ENCODE measurements at places on chromosomes 1 and 21.

DNA sequence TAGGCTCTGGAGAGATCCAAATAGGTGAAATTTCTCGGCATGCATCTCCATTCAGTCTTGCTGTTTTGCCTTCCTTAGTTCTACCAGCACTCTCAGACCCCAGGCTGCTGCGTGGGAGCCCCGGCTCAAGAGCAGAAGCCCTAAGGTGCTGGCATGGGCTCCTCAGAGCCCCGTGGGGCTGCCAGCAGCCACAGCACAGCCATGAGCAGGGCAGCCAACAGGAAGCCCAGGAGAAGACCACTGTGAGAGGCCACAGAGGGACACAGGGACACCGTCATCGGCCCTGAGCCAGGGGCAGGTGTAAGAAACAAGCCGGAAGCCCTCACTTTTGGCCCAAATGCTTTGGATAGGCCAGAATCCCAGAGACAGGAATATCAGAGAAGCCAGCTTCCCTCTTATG, 66.6 kb downstream of the HIVEP3 start:
- no peak for DNase-seq

DNA sequence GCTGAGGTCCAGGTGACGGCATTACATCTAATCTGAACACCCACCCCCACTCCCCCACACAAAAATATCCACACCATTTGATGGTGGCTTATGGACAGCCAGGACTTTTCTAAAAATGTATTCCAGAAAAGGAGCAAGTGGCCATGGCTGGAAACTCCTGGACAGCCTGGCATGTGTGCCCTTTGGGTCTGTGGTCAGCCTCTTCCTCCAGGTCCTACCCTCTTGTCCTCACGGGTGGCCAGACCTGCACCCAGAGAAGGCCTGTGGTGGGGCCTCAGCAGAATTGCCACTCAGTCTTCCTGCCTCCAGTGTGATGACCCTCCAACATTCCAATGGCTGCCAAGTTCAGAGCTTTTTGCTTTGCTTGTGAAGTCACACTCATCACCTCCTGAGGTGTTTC, 600.6 kb downstream of the AJAP1 start:
- no peak for DNase-seq

GRCh38 chr1:53065391-53065790, 3.4 kb downstream of the PODN start:
- DNase-seq, result no peak

GRCh38 chr1:99228153-99228552, 36.1 kb upstream of the PLPPR4 start:
- DNase-seq, result no peak

- DNase-seq, result no peak
Measured at GRCh38 chr1:7960867-7961215, 670 bp upstream of the PARK7 start.

- DNase-seq, result no peak
Measured at GRCh38 chr1:211632808-211633523, 42.5 kb downstream of the NEK2 start.

DNA sequence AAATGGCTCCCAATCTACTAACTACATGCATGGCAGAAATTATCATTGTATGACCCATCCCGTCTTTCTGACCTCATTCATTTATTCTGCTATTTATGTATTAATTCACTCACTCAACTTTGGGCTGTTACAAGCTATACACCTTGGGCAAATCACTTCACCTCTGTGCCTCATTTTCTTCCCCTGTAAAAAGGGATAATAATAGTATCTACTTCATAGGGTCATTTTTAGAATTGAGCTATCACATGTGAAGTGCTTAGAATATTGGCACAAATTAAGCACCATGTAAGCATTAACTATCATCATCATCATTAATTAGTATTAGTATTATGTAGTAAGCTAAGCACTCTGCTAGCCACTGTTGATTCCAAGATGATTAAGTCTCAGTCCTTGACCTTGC, 52.1 kb downstream of the NMNAT2 start:
- no peak for DNase-seq

GRCh38 chr1:8297245-8297644, 20.7 kb upstream of the SLC45A1 start:
- no peak for DNase-seq

- no peak for DNase-seq
Measured at GRCh38 chr1:89974696-89975470, 20.0 kb upstream of the ZNF326 start.

DNA sequence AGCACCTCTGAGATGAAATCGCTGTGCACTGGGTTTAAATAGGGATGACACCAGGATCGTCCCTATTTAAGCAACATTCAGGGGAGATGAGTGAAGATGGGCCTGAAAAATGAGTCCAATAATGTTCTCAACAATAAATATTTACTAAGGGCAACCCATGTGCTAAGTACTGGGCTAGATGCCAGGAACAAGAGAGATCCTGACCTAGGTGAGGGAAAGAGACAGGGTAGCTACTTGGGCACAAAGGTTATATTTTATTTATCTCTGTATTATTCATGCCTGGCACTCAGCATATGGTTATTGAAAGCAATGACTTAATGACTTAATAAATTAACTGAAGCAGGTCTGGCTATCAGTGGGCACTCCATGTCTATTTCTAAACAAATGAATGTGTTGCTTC, 27.4 kb upstream of the AVPR1B start:
- DNase-seq, result no peak

- no peak for DNase-seq
Measured at GRCh38 chr1:204130981-204131892, 20.6 kb downstream of the ETNK2 start.

DNA sequence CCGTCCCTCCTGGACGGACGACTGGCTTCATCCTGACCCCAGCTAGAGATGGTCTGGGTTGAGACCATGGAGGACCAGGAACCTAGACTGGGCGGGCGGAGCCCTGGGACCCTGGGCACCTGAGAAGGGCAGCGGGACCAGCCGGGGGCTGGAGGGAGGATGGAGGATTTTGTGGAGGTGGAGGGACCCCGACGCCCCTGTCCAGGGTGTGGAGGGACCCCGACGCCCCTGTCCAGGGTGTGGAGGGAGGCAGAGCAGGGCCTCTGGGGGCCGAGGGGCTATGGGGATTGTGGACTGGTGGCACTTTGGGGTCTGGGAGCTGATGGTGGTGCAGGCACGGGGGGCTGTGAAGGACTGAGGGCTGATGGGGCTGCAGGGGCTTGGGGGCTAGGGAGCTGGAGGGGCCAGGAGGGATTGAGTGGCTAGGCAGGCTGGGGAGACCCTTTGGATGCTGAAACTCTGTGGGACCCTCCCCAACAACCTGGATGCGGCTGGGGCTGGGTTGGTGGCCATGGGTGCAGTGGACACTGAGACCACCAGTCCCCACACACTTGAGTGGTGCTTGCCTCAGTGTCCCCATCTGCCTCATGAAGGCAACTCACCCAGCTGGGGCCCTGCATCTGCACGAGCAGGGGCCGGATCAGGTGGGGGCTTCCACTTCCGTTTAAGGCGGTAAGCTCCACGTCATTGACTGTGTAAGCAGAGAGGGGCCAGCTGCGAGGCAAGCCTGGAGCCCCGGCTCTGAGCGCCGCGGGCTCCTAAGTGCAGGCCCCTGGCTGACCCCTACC, 7.4 kb downstream of the GJC2 start:
- no peak for DNase-seq

- no peak for DNase-seq
Measured at GRCh38 chr1:162297208-162297607, 79.4 kb downstream of the SPATA46 start.

DNA sequence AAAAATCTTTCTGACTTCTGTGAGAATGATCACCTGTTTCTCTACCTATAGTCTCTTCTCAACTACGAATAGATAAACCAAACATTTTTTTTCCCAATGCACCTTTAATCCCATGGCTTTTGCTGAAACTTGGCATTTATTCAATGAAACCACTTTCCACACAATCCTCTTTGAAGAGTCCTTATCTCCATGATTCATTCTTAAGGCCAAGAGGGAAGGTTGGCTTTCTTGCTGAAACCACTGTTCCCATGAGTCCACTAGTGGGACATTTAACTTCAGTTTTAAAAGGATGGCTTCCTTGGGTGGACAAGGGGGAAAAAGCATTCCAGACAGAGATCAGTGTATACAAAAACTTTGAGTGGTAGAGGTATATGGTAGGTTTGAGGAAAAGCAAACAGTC, 73.6 kb downstream of the CRB1 start:
- no peak for DNase-seq

- DNase-seq, result no peak
Measured at GRCh38 chr1:245790441-245790840, 635.7 kb downstream of the KIF26B start.

DNA sequence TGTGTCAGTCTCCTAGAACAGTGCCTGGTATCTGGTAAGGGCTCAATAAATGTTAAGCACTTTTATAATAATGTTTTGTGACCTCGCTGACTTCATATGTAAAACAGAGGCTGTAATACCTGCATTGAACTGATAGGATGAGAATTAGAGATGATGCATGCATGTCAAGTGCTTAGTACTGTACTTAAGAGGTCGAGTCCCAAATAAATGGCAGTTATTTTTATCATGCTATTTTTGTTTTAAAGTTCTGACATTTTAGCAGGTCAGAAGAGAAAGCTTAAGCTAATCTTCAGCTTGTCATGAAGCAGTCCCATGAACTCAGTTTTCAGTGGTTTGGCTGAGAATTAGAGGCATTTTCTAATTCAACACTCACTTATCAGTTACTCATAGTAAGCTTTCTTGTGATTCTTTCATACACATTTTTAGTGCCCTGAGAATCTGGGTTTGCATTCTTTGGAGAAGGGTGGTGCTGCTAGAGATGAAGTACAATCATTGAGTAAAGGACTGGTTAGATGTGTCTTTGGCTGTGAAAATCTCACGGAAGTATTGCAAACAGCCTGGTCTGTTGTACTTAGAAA, 75.7 kb upstream of the RAVER2 start:
- DNase-seq, result no peak

GRCh38 chr1:213231795-213232231, 180.8 kb downstream of the RPS6KC1 start:
- DNase-seq, result no peak

GRCh38 chr1:93346421-93346993, 800 bp downstream of the DR1 start:
- DNase-seq, result peak; percentile 9

DNA sequence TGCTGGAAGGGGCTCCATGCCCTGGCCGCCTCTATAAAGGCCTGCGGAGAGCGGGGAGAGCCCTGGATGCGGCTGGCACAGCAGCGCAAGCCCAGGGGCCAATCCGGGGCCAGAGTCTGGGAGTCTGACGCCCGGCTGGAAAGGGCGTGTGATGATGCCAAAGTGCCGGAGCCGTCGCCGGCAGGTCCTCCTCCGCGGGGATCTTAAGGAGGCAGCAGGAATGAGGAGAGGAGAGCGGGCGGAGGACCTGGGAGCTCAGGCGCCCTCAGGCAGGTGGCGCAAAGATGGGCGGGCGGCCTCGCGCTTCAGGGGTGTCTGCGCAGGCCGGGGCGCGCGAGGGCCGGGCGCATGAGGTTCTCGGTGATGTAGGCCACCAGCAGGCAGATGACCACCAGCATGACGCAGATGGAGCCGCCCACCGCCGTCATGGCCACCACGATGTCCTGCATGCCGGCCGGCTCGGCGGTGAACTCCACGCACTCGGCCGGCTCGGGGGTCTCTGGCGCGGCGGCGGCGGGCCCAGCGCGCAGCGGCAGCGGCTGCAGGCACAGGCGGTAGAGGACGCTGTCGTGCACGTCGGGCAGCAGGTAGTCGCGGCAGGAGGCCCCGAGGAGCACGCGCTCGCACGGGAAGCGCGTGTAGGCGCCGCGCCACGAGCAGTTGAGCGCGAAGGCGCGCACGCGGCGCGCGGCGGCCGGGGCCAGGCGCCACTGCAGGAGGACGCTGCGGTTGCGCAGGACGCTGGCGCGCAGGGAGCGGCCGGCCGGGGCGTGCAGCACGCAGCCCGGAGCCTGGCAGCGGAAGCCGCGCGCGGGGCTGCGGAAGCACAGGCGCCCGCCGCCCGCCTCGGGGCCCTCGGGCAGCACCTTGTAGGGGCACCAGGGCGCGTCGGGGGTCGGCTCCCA, 653 bp downstream of the FNDC10 start:
- no peak for DNase-seq

DNA sequence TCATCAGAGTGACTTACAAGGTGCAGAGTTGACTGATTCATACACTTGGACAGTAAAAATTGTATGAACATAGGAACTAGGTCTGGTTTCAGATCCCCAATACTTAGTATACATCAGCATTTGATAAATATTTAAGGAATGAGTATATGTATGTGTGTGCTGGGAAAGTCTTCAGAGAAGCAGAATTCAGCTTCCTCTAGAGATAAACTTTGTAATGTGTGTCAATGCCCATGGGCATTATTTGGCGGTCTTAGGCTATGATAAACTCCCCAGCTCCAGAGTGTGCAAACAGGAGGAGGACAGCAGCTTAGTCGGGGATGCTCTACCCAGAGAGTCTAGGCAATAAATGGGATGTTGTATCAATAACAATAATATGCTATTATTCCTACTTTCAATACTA, 2.9 kb upstream of the CAMK1G start:
- no peak for DNase-seq

GRCh38 chr1:30242722-30243457, 480.5 kb downstream of the MATN1 start:
- no peak for DNase-seq

GRCh38 chr1:118485757-118486156, 300.7 kb upstream of the SPAG17 start:
- no peak for DNase-seq

- DNase-seq, result no peak
Measured at GRCh38 chr1:177983077-177983476, 13.2 kb upstream of the SEC16B start.

DNA sequence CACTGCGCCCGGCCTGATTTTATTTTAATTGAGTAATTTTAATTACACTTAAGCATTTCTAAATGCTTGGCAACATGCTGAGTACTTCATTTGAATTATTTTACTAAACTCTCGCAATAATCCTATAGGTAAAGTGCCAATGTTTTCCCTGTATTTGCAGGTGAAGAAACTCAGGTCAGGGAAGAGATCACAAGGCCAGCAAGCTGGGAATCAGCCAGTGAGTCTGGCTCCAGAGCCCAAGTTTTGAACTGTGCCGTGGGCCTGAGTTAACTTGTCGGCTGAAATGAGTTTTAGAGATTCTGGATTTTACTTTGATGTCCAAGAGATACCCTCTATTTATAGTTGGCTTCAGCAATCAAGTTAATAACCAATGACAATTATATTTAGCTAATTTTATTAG, 141.4 kb downstream of the CNIH3 start:
- DNase-seq, result no peak

- no peak for DNase-seq
Measured at GRCh38 chr1:30616759-30617158, 106.6 kb downstream of the MATN1 start.

DNA sequence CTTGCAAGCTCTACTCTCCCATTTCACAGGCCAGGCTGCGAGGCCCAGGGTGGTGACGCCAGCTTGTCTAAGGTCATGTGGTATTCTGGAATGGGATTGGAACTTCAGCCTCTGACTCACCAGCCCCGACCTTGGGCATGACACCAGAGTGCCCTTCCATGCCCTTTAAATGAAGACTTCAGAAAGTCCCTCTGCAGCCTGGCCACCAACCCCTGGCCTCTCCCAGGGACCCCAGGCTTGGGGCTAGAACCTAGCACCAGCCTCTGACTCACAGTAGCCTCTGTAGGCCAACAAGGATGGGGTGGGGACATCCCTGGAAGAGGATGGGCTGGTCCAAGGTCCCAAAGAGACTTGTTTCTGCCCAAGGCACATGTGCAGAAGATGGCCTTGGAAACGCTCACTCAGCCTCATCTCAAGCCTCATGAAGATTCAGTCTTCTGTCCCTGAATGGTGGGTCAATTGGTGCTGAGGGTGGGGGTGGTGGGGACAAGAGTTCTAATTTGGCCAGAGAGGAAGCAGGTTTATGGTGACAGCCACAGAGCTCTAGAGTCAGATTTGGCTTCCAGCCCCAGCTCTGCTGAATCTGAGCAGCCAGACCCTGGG, 36.1 kb upstream of the RUNX3 start:
- no peak for DNase-seq

GRCh38 chr1:153568367-153569099, 2.9 kb upstream of the S100A2 start:
- DNase-seq, result peak; percentile 65

Measured in stimulated activated CD8-positive, alpha-beta memory T cell treated with anti-CD3 and anti-CD28 coated beads, Interleukin-4, amount 100 ng/mL, for 1 hour (primary cell).